ENCODE measurements at places on chromosomes 6 and 20. TPM values are rescaled to one million over a fixed set of nuclear protein-coding genes. Genes with fewer than 3 reads are reported as not detected.

- DNase-seq: no peak
Measured at GRCh38 chr6:15622045-15622740, 40.6 kb downstream of the DTNBP1 start.

Gene FOXS1
- total RNA-seq: not detected

Gene SCRT2
- not detected for total RNA-seq

GRCh38 chr6:15673666-15674065 lies 10.8 kb upstream of the DTNBP1 start:
- no peak for DNase-seq

Gene TNXB
- 121 TPM for total RNA-seq

DNA sequence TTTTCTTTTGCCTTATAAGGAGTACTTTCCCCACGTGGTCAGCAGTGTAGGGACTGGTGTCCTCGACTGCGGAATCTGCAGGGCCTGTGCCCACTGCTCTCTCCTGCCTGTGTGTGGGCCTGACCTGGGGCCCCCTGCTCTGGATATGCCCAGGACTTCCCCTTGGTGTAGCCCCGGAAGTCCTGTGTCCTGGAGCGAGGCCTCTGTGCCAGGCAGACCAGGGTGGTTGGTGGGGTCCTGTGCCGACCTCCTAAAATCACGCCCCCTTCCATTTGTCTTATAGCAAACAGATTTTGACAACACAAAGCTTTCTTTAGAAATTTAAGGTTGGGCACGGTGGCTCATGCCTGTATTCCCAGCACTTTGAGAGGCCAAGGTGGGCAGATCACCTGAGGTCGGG lies 64.2 kb downstream of the DLL1 start:
- no peak for DNase-seq

Gene PCSK2
- total RNA-seq: not detected

DNA sequence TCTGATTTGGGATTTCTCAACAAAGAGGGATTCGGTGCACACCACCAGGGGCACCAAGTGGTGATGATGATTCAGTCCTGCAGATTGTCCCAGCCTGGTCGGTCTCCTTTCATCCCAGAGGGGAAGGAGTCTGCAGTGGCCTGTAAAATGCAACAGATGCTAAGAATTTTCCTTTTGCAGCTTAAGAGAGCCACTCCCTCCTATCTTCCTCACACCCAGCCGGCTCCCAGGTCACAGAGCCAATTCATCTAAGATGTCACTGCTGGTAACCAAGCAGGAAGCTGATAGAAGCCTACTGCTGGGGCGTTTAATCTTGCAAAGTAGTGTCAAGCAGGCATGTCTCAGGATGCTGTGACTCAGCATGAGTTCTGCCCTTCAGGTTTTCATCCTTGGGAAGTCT lies 203.8 kb upstream of the LRFN2 start:
- no peak for DNase-seq

GRCh38 chr20:36937402-36937770 lies 14.1 kb downstream of the SAMHD1 start:
- no peak for DNase-seq

Gene TNNC2
- 0.57 TPM for total RNA-seq

DNA sequence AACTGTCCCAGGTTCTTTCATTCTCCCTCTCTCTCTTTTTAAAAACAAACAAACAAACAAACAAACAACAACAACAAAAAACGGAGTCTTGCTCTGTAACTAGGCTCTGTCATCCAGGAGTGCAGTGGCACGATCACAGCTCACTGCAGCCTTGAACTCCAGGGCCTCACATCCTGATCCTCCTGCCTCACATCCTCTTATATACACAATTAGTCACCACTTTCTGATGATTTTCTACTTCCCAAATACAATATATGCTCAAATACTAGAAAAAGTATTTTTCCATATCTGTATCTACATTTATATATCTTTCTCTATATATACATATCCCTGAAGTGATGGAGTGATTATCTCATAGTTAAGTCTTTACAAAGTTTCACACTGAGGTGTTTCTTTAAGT lies 170.7 kb downstream of the EPHA7 start:
- DNase-seq: no peak

GRCh38 chr6:41156001-41156400 lies 1.9 kb upstream of the TREML1 start:
- no peak for DNase-seq

Gene IL20RA
- total RNA-seq: 39.5 TPM

Gene MEI4
- total RNA-seq: 0.47 TPM

DNA sequence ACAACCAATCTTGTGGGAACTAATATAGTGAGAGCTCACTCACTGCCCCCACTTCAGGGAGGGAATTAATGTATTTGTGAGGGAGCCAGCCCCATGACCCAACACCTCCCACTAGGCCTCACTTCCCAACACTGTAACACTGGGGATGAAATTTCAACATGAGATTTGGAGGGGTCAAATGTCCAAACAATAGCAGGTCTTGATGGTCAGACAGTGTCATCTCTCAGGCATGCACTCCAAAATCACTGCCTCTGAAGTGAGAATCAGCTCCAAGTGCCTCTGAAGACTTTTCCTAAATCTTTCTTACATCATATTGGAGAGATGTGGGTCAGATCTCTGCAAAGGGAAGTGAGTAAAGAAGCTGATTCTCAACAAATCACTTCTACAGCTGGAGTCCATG lies 13.8 kb upstream of the SAYSD1 start:
- DNase-seq: no peak

- no peak for DNase-seq
Measured at GRCh38 chr6:106866875-106867658, 107.5 kb downstream of the CD24 start.

DNA sequence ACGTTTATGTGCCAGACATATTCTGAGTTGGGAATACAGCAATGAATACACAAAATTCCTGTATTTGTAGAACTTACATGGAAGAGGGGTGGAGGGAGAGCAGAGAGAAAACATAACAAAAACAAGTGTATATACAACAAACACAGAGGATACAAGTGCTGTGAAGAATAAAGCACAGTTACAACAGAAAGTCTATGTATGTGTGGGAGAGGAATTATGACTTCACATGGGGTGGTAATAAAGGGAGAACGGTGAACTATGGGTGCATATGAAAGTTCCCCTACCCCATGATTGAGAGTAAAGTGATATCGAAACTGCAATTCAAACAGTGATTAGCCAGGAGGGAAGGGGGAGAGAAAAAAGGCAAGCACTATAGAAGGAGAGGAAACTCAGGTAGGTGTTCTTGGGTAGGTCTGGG lies 24.6 kb downstream of the HBS1L start:
- no peak for DNase-seq

GRCh38 chr20:11178946-11179654 lies 505.3 kb upstream of the JAG1 start:
- no peak for DNase-seq

Gene AGER
- 16.9 TPM for total RNA-seq

DNA sequence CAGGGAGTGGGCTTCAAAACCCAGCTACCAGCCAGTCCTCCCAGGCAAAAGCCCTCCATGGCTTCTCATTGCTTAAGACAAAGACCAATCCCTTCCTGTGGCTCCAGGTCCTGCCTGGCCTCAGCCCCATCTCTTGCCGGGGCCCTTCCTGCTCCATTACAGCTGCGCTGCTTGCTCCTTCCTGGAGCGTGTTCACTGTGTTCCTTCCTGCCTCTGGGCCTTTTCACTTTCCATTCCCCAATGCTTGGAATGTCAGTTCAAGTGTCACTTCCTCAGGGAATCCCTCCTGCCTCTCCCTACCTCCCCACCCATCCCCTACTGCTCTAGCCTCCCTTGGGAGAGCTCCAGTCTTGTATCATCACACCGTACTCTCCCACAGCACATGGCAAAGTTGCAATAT lies 11.1 kb upstream of the ITPR3 start:
- no peak for DNase-seq

Gene UBR2
- total RNA-seq: 36.8 TPM

DNA sequence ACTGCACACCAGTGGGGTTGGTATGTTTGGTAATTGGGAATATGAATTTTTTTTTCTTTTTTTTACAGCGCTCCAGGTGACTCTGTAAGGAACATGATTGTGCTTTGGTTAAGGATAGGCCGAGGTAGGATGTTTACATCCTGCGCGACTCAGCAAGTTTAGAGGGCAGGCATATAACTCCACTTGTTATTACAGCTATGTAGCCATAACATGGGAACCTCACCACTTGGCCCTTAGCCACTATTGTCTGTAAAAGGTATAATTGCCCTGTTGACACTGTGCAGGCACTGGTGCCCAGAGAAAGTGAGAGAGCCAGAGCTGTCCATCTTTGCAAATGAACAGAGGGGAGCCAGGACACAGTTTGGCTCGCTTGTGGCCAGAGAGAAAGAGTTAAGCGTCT lies 172.9 kb downstream of the MCHR2 start:
- no peak for DNase-seq

DNA sequence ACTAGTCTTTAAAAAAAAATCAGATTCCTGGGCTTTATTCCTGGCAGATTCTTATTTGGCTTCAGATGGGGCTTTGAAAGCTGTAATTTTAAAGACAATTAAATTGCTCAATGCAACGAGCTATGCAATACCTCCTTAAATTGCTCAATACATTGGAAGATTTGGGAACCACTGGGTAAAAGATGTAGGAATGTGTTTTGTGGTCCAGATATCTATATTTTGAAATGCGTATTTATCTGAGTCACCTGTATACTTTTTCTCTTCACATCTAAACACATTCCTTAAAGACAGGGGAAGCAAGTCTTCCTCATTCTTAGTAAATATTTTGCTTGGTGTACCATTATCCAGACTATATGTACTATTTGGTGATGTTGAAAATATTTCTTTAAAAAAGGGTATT lies 29.6 kb upstream of the MAP7 start:
- no peak for DNase-seq

Gene TEAD3
- 60.3 TPM for total RNA-seq
